GM12878 (cell line): ENCODE measurements at places on chromosomes 1 and 21.

DNA sequence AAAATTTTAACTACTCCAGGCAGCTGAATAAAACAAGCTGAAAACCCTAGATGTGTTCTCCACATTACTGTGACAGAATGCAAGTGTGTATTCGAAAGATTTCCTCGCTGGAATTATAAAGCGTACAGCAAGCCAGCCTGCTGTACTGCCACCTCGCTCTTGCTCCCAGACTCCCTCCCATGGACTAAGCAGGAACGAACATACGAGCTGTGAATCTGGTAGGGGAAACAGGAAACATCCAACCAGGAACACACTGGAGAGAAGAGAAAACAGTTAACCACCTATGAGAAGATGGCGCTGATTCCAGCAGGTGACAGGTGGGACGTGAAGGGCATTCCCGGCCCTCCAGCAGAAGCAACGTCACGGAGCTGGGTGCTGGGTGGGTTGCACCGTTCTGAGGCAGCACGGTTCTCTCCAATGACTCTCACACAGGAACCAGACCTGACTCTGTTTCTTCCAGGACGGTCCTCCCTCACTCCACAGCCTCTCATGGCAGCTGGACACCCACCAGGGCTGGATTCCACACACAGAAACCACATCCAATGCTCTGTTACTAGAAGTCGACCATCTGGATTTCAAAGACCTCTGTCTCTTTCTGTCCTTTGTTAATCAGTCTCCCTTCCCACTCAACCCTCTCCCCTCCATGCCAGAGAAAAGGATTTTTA, 219.2 kb downstream of the RERE start:
- no peak for DNase-seq

DNA sequence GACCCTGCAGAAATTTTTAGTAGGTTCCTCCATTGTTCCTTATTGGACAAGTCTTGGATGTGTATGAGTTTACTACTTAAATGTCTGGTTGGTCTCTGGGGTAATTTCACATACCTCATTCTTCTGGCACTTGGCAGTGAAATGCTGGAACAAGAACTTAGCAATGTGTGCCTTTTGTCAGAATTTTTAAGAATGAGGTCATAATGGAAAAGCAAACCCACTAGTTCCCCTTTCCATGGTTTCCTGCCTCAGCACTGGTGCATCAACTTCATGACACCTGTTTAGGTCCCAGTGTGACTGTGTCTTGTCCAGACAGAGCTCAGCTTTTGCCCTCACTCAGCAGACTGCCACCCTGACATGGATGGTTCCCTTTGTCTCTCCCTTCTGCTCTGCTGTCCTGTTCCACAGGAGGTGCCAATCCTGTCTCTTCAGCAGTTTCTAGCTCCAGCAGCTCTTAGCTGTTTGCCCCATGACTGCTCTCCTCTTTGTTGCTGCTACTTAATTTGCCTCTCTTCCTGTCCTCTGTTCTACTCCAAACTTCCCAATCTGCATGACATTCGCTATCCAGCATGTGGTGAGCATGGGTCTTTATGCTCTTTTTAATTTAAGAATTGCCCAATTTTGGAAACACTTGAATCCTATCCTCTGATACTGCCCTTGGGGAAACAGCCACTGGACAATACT, 135.6 kb downstream of the CYYR1 start:
- DNase-seq = no peak

DNA sequence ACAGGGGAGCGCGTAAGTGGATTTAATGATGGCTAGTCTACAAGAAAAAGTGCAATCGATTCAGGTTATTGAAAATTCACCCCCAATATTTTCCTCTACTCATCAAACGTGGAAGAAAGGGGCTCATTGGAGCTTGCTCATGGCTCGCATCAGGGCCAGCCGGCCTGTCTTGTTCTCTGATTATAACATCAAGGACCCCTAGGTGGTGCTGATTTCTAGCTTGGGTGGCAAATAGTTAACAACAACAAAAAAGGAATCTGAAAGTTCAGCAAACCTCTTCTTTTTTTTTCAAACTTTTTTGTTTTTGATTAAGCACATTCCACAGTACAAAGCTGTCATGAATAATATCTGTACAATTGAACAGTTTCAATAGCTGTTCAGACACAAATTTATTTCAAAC, 35.8 kb upstream of the SOD1 start:
- no peak for DNase-seq

- no peak for DNase-seq
Observed at GRCh38 chr21:44803651-44804050, 2.0 kb upstream of the UBE2G2 start.

- no peak for DNase-seq
Observed at GRCh38 chr21:31394309-31394708, 50.2 kb upstream of the TIAM1 start.

DNA sequence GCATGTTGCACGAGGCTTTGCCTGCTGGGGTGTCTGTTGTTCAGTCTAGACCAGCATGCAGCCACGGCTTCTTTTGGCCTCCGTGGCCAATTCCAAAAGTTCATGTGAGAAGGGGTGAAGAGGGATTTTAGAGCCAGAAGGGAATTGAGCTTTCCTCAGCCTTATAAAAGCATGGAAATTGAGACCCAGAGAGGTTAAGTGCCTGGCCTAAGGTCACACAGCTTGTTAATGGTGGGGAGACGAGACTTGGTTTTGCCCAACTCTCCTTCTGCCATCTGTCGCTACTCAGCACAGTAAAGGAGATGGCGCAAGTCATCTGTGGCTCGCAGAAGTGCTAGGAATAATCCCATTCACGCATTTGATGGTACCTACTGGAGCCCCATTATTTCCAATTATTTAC, 25.7 kb downstream of the ZBTB18 start:
- no peak for DNase-seq

GRCh38 chr1:18197299-18197698, 89.7 kb downstream of the IGSF21 start:
- DNase-seq = no peak

GRCh38 chr21:41684381-41685245, 82.2 kb downstream of the RIPK4 start:
- no peak for DNase-seq

- DNase-seq = no peak
Observed at GRCh38 chr1:23980728-23981070, 572 bp upstream of the SRSF10 start.

GRCh38 chr1:219123036-219123435, 50.6 kb upstream of the LYPLAL1 start:
- no peak for DNase-seq

DNA sequence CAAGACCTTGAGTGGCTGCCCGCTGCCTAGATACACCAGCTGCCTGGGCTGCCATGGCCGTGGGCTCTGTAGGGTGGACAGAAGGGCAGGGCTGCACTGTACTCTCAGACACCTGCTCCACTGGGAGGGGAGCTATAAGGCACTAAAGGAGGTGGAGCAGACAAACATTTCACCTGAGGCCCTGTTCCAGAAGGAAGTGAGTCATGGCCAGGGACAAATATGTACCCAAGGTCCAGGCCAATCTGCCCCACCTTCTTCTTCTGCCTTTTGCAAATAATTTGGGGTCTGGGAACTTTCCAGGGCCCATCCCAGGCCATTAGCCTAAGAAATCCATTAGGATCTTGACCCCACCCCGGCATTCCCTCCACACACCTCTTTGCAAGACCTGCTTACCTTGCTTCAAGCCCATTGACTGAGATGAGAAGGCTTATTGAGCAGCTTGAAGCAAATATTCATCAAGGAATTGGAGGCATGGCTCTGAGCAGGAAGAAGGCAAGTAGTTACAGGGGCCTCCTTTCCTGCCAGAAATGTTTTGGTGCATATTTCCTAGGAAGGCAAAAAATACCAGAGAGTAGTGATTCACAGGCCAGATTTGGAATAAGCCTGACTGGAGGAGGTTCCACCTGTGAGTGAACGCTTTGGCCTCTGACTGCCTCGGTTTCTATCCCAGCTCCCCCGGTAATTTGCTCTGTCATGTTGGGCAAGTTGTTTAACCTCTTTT, at the start of gene CAPN8:
Gene CAPN8 (minus strand): TSS at position 110 of the 721 bp plus-strand sequence. CDS start 55 bp downstream, at position 55.
- no peak for DNase-seq

- no peak for DNase-seq
Observed at GRCh38 chr1:97803026-97803425, 117.8 kb downstream of the DPYD start.

- no peak for DNase-seq
Observed at GRCh38 chr1:109926662-109927300, 16.1 kb downstream of the CSF1 start.

DNA sequence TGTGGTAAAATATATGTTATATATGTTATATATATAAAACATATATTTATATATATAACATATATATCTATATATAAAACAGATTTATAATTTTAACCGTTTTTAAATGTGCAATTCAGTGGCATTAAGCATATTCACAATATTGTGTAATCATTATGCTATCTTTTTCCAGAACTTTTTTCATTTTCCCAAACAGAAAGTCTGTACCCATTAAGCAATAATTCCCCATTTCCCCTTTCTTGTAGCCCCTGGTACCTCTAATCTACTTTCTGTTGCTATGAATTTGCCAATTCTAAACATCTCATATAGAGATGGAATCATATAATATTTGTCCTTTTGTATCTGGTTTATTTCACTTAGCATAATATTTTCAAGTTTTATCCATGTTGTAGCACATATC, 10.7 kb upstream of the ARHGEF11 start:
- DNase-seq = no peak

DNA sequence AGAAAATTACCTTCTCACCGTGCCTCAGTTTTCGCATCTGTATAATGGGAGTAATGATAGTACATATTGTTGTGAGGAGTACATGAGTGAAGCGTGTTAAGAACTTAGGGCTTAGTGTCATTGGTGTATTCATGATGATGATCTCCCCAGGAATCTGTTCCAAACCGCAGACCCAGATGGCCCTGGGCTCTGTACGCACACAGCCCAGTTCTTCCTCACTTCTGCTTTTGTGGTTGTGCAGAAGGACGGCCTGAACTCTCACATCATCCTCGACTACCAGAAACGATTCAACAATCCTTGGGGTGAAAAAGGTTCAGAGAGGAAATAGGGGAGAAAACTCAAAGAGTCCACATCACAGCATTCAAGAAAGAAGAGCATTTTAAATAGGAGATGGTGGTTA, 323.0 kb downstream of the CAMTA1 start:
- DNase-seq = no peak

DNA sequence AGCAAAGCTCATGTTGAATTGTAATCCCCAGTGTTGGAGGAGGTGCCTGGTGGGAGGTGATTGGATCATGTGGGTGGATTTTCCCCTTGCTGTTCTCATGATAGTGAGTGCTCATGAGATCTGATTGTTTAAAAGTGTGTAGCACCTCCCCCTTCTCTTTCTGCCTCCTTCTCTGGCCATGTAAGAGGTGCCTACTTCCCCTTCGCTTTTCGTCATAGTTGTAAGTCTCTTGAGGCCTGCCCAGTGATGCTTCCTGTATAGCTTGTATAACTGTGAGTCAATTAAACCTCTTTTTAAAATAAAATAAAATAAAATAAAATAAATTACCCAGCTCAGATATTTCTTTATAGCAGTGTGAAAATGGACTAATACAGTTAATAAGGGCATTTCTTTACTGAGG, 1025.7 kb downstream of the PLA2G4A start:
- no peak for DNase-seq

DNA sequence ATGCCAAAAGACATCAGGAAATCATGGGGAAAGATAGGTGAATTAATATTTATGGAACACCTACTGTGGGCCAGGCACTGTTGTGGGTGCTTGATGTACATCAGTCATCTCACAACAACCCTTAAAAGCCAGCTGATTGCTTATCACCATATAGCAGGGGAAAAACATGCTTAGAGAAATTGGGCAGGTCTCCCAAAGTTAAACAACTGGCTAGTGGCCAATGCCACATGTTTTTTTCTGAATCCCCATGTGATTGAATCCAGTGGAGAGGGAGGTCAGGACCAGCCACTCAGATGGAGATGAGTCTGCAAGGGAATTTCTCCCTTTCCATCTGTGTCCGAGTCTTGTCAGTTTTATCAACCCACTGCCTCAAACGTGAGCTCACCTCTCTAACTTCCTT, 33.5 kb downstream of the UTP25 start:
- DNase-seq = no peak

DNA sequence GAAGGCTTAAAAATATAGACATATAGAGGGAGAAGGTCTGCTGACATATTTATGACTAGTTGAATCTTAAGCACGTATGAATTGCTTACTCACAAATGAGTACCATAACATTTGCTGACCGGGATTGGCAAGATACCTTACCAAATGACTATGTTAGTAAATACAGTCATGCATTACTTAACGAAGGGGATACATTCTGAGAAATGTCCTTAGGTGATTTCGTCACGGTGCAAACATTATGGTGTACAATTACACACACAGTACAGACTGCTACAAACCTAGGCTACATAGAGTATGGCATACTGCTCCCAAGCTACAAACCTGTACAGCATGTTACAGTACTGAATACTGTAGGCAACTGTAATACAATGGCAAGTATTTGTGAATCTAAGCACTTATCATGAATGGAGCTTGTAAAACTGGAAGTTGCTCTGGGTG, 19.4 kb upstream of the UBE2U start:
- no peak for DNase-seq

- no peak for DNase-seq
Observed at GRCh38 chr1:57116871-57117270, 151.1 kb upstream of the C8B start.

GRCh38 chr1:178664278-178664677, 60.8 kb upstream of the RALGPS2 start:
- DNase-seq = peak; percentile 79

DNA sequence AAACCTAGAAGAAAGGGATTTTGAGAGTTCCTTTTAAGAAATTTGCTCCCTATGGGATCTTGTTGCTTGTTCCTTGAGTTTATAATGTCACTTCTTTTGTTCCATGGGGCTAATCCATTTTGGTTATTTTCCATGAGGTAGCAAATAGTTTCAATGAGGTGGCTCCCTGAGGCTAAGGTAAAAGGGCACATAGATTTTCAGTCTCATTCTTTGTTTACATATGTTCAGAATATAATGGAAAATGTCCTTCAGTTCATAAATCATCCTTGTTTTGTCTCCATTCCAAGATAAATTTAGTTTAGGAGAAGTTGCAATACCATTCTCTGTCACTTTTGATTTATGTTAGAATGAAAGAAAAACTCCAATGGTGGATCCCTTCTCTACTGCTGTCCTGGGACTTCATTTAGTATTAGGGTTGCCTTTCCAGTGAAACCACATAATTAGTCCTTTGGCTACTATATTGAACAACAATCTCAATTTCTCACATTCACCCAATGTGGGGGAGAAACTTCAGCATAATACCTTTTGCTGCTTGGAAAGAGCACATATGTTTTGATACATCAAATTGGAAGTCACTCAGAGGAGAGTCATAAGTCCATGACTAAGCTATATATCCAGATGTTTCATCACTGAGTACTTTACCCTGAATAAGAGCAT, 80.9 kb upstream of the ADAMTS5 start:
- DNase-seq = no peak

GRCh38 chr1:168136709-168137514, at the start of gene GPR161:
Gene GPR161, minus strand, starts transcription at chr1:168136930. Its CDS starts 32,080 bp downstream, at chr1:168104850.
- DNase-seq = no peak

GRCh38 chr1:198102454-198102827, 54.4 kb upstream of the NEK7 start:
- DNase-seq = no peak

GRCh38 chr1:155079487-155080311, 1.1 kb downstream of the EFNA3 start:
- DNase-seq = no peak

- no peak for DNase-seq
Observed at GRCh38 chr1:230570724-230571360, 71.4 kb upstream of the COG2 start.

- no peak for DNase-seq
Observed at GRCh38 chr1:212970085-212970484, 19.7 kb downstream of the VASH2 start.

GRCh38 chr1:8754993-8755392, 62.4 kb downstream of the RERE start:
- DNase-seq = no peak
